T follicular helper cell (primary cell): ENCODE measurements at places on chromosomes 6 and 20.

DNA sequence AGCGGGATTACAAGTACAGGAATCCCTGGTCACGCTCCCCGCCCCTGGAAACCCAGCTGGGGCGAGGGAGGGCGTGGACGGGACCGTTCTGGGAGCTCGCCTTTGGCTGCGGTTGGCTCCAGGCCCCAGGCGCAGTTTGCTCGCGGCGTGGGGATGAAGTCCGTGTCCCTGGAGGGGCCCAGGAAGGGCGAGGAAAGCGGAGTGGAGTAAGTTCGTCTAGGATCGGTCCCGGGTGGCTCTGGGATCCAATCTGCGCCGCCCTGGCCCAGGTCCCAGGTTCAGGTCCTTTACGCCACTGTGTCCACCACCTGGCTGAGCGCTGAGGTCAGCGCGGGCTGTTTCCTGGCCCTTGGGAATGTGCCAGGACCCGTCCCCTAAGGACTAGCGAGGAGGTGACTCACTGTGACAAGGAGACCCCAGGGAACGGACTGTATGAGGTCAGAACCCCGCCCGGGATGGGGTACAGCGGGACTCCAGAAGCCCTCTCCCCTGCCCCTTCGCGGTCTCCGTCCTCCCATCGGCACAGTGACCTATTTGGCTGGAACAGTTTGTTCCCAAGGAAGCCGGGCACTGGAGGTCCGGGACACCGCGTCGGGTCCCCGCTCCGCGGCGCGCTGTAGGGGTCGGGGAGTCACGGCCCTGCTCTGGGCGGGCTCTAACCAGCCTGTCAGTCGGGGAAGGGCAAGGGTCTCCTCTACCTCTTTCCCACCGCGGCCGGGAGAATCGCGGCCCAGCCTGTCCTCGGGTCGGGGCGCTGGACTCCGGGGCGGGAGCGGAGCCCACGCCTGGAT lies 724 bp downstream of the CDKN1A start:
- peak; percentile 9 for DNase-seq

DNA sequence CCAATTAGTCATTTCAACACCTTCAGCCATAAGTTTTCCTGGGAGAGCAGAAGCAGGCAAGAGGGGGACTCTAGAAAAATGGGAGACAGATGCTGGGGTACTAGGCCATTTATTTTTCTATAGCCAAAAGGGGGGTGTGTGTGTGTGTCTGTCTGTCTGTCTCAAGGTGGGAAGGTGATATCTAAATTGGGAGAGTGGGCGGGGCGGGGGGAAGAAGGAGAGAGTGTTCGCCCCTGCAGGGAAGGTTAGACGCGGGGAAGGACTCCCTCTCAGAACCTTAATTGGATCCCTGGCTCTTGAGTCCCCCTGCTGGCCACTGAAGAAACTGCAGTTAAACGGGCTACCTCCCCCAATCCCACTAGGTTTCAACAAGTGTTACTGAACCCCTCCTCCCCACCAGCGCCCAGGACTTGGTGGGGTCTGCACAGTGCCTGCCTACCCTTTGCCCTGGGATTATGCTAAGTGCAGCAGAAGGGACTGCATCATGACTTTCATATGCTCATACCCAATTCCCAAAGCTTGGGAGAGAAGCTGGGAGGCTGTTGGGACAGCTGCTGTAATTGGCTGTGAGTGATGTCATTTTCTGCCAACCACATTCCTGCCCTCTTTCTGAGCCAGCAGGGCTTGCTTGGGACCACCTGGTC lies 45.8 kb downstream of the FOXP4 start:
- DNase-seq: peak; percentile 63

GRCh38 chr6:2376429-2377355 lies 131.3 kb upstream of the GMDS start:
- DNase-seq: no peak

- DNase-seq: no peak
Measured at GRCh38 chr20:32711346-32711745, 31.9 kb downstream of the COMMD7 start.

DNA sequence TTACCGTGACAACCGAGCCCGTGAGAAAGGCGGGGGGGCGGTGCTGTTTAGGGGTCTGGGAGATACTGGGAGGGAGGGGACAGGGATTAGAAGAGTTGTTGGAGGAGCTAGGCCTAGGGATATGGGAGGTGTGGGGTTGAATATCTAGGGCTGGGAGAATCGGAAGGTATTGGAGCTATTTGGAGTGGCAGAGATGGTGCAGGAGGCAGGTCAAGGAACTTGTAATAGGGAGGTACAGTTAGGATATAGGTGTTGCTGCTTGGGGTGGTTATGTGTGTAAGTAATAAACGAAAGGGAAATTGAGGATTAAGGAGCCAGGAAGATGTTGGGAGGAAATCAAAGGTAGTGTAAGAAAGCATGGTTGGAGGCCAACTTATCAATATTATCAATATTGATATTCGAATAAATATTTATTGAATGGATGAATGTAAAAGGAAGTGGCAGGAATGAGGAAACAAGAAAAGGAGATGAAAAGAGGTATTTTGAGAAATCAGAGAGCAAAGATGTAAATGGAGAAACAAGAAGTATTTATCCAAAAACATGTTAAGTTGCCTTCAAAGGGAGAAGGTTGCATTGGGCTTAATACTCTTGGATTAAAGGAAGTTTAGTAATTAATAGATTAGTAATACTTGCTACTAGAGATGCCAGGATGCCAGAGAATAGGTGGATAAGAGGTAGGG lies 602 bp downstream of the PPP1R11 start:
- no peak for DNase-seq

DNA sequence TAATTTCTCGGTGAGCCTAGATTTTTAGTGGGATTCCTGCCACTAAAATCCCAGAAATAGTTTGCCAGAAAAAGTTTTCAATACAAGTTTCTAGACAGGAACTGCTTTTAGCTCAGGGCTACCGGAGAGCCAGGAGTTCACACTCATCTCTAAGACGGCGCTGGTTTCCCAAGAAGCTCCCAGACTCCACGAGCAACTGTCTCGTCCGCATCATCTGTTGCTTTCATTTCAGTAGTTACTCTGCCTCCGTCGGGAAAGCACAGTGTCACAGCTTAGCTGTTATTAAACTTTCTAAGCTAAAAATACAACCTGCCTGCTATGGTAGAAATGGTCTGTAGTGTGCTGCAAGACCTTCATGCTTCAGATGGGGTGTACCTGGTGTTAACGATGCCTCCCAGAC lies 197.3 kb upstream of the SNX9 start:
- no peak for DNase-seq

- no peak for DNase-seq
Measured at GRCh38 chr6:98384334-98384733, 450.0 kb upstream of the POU3F2 start.

DNA sequence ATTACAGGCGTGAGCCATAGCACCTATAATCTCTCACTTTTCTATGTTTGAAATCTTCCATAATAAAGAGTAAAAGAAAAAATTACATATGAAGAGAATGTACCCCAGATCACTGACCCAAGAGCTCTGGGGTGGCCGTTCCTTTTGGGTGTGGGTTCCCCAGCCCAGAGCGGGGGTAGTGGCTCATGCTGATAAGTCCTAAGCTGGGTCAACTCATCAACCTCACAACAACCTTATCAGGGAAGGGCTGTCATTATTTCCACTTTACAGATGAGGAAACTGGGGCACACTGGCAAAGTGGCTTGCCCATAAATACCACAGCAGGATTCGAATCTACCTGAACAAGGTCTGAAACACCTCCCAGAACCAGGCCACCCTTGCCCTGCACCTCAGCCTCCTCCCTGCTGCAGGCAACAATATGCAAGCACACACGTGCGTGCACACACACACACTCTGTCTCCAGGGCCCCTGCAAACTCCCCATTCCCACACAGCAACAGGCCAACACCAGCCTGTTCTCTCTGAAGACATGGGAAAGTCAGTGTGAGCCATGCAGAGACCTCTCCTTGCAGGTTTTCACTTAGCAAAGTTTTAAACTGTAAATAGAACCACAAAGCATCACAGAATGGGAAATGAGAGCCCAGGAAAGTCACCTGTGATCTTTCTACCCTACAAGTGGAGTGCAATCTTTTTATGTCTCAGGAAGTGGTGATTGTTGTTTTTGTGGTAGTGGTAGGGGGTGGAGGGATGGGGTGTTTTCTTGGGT lies 27.7 kb downstream of the BFSP1 start:
- no peak for DNase-seq

DNA sequence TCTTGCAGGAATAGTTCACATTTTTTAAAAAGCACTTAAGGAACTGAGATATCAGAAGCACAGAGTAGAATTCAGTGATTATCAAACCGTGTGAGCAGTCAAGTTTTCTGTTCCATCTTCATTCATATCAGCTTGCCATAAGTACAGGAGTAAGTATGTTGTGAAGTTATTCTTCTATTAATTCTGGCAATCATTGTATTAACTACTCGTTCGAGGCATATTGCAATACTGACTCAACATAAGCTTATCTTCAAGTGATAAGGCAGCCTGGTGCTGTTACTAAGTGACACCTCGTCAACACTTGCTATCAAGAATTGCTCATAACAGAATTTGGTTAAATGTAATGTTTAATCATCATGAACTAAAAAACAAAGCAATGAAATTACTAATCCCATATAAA lies 75.7 kb upstream of the SNX9 start:
- no peak for DNase-seq

DNA sequence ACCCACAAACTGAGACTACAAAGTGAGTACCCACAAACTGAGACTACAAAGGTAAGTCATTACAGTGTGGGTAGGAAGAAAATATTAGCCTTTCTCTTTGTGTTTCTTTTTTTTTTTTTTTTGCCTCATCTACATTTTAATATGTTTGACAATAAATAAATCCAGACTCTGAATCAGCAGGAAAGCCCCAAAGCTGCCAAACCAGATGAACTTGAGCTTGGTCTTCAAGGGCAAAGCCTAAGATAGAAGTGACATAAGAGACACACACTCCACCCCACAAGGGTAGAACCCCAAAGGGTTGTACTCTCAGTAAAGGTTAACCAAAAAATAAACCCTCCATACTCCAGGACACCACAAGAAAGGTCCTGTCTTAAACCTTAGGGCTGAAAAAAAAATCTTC lies 326.8 kb upstream of the ARID1B start:
- no peak for DNase-seq

DNA sequence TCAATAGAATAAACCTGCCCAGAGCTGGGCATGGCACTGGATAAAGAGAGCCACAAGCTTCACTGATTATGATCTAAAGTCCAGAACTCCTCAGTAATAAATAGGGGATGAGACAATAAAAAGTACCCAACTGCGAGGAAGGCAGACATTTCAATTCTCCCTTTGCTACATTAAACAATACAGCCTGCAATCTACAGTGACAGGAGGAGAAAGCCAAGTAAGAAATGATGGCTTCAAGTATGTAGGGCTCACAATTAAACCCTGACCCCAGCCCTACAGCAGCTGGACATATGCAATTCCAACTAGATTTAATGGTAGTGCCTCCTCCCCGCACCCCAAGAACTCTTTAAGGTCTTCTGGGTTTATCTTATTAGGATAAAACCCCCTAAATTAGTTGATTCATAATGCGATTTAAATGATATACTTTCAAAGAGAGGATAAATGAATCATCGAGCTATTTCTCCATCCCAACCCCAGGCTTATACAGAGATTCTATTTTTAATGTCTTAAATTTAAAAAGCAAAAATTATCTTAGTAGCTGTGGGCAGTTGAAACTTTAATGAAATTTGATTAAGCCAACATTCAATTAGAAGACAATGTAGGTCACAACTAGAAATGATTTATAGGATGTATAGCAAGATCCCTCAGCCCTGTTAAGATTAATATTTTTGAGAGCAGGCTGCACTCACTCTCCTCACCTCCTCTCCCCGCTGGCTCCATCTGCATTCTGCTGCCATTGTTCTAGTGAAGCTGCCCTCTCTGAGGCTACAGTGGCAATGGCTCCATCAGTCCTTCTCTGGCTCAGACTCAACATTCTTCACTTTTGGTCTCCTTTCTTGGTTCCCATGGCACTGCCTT lies 57.1 kb downstream of the OGFRL1 start:
- no peak for DNase-seq

DNA sequence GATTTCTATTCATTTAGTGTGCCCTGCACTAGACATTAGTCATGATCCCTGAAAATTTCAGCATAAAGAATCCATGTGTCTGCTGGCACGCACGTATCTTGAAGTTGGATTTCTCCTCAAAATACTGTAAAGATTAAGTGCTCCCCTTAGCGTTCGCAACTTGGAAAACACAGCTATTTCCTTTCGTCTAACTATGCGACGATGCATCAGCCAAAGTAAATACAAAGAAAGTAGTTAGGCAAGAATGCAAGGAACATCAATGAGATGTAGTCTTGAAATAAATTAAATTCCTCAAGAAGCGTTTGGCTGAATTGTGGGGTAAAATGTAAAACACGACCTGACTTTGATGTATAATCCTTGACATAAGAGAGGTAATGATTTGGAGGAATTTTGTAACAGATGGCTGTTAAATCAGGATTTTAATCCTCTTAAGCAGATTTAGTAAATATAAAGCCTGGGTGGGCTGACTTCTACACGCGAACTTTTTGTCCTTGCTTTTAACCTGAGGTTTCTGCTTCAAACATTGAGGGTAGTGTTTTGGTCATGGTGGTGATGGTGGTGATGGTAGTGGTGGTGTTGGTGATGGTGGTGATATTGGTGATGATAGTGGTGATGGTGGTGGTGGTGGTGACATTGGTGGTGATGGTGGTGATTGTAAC lies 88.2 kb downstream of the FOXF2 start:
- no peak for DNase-seq

- DNase-seq: no peak
Measured at GRCh38 chr20:20204256-20204655, 151.9 kb downstream of the CFAP61 start.

DNA sequence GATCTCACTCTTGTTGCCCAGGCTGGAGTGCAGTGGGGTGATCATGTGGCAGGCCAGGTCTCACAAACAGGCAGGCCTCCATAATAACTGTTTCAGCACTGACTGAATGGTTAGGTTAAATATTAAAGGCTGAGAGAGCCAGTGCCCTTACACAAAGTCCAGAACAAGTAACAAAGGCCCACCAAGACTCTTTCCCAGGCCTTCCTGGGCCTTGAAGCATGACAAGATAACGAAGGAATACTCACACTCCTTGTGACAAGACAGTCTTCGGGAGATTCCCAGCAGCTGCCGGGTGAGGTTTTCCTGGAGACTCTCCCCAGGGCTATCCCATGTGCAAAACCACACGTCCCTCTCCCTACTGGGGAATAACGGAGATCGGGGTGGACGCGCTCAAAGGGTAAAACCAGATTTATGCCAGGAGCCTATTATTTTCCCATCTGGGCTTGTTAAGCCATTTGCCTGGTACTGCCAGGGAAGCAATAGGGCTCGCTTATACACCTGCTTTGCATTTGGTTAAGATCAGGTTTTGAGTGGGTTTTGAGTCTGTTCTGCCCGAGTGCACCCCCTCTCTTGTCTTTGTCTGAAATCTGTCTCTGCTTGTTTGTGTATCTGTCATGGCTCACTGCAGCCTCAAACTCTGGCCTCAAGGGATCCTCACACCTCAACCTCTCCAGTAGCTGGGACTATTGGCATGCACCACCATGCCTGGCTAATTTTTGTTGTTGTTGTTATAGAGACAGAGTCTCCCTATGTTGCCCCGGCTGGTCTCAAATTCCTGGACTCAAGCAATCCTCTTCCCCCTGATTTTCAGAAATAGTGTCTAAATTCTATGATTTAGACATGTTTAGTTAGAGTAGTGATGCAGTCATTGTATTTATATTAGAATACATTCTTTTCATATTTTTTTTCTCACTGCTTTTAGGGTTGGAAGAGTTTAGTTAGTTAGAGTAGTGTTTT lies 1.4 kb upstream of the ENPP3 start:
- no peak for DNase-seq

- no peak for DNase-seq
Measured at GRCh38 chr6:44265722-44266233, 427 bp upstream of the NFKBIE start.

GRCh38 chr6:168938546-168938945 lies 315.1 kb downstream of the THBS2 start:
- no peak for DNase-seq

GRCh38 chr6:2110504-2110903 lies 134.9 kb downstream of the GMDS start:
- DNase-seq: no peak
